ENCODE measurements at places on chromosomes 11 and 22.

DNA sequence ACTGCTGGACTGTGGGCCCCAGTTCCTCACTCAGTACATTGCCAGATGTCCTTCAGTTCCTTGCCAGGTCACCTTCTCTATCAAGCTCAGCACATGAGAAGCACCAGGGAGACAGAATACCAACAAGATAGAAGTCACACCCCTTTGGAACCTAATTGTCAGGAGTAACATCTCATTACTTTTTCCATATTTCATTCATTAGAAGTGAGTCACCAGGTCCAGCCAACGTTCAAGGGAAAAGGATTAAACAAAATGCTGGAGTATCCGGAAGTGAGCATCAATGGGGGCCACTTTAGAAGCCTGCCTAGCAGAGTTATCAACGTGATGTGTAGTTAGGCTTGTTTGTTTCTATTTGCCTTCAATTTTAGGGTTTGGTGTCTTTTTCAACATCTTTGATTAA is 569.3 kb downstream of the MIAT start:
- no peak for ATAC-seq

GRCh38 chr22:40176921-40177737 is 596 bp upstream of the TNRC6B start:
- ATAC-seq = peak; percentile 69

DNA sequence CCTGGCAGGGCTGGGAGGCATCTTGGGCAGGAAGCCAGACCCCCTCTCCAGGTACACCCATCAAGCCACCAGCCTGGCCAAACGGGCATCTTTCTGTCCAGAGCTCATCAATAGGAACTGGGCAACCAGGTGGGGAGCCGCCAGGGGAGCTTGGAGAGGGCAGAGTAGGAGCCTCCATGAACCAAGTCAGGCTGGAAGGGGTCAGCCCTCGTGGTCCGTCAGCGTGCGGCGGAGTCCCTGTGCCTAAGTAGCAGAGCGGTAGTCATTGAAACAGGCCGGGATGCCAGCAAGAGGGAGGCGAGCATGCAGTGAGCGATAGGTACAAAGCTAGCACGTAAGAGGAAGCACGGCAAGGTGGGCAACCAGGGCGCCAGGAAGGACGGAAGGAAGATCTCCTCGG is 1.7 kb downstream of the RTL6 start:
- no peak for ATAC-seq

DNA sequence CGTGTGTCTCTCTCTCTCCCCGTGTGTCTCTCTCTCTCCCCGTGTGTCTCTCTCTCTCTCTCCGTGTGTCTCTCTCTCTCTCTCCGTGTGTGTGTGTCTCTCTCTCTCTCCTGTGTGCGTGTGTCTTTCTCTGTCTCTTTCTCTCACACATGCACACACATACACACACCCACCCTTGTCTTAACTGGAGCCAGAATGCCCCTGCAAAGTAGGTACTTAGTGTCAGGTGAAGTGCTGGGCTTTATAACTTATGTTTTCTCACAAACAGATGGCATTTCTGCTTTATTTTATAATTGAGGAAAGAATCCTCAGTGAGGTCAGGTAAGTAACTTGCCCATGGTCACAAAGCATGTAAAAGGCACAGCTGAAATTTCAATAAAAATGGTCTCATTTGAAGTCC is 106.0 kb downstream of the CSNK2A3 start:
- ATAC-seq = no peak

DNA sequence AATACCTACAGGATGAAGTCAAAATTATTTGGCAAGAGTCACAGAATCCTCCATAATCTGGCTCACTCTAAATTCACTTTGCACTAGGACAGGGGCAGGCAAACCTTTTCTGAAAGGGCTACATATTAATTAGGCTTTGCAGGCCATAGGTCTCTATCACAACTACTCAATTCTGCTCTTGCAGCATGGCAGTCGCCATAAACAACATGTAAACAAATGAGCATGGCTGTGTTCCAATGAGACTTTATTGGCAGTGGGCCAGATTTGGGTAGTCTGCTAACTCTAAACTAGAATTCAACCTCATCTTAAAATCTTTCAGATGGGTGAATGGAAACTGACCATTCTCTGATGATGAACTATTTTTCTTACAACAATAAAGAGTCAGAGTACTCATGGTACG is 5.8 kb downstream of the THRSP start:
- no peak for ATAC-seq

- no peak for ATAC-seq
Observed at GRCh38 chr11:110432713-110433392, 3.1 kb downstream of the FDX1 start.

DNA sequence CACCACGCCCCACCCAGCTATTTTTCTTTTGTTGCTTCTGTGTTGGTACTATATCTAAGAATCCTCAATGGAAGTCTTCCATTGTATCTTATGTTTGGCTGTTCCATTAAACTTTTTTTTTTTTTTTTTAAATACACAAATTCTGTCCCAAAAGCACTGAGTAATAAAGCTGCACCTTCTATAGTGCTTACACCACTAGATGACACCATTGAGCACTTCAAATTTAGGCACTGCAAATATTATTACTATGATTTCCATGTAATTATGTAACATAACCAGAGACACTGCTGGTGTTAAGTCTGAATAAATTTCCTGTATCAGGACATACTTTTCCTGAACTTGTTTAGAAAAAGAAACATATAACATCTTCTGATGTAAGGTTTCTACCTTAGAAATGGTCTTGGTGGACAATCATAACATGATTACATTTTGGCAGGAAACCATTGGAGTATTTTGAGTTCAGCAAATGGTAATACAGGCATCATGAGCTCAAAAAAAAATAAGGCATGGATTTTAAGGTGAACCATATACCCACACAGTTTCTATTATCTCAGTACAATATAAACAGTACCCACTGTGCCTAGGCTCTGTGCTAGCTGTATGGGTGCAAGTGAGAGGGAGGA is 110.5 kb downstream of the ATG16L2 start:
- ATAC-seq = no peak

GRCh38 chr11:9060700-9061111 is 30.7 kb downstream of the SCUBE2 start:
- ATAC-seq = peak; percentile 88

GRCh38 chr22:49042877-49043859 is 784.5 kb downstream of the BRD1 start:
- ATAC-seq = no peak

GRCh38 chr22:33909075-33909458 is 11.2 kb downstream of the LARGE1 start:
- no peak for ATAC-seq

DNA sequence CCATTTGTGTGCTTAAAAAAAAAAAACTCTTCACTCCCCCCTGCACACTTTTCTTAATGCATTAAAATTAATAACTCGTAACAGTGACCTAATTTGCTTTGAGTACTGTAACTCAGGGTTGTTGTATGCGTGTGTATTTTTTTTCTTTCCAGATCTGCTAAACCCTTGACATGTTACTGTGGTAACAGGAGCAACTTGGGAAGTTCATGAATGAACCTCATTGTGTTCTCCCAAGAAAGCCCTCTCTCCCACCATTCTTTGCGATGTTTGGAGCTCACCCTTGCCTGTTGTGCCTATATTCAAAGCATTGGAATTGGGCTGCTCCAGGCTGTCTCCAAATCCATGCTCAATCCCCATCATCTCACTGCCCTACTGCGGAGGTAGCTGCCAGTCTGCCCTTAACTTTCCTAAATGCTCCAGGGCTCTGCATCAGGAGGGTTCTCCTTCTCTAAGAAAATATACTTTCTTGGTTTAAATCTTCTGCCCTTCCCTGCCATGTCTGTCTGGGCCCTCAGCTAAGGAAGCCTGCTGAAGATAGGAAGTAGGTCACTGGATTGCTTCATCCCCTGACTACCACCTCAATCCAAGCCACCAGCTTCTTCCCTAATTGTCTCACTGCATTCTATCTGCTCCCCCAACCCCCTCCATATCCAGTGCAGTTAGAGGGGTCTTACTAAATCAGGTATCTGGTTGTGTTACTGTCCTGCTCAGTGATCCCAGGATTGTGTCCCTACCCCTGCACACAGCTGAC is 70.3 kb downstream of the KIRREL3 start:
- no peak for ATAC-seq

DNA sequence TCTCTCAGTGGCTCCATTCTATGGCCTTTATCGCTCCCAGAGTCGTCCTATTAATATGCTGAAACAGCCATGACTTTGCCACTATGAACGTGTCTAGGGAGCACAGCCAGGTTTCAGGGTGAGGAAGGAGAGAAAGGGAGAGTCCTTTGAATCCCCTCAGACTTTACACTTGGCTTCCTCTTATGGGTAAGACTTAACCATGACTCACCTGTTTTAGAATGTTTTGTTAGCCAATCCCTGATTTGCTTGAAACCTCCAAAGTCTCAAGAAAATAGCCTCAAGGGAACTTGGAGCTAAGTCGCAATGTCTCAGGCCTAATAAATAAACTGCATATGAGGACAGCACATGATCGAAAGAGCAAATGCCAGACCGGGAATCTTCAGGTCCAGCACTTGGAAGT is 131.2 kb upstream of the RCN1 start:
- no peak for ATAC-seq

DNA sequence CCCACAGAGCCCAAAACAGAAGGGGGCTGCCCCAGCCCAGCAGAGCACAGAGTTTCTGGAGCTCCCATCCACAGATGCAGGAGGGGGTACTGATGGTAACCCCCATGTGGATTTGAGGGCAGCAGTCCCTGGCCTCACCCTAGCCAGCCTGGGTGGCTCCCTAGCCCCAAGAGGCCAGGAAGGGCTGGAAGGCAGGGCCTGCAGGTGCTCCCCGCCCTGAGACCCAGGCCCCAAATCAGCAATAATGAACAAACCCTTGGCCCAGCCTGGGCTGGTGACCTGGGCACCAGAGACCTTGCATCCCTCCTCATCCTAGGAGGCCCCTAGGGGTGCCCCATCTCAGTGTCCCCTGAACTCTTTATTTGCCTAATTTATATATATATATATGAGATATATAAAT is 61.6 kb downstream of the MORC2 start:
- ATAC-seq = no peak

DNA sequence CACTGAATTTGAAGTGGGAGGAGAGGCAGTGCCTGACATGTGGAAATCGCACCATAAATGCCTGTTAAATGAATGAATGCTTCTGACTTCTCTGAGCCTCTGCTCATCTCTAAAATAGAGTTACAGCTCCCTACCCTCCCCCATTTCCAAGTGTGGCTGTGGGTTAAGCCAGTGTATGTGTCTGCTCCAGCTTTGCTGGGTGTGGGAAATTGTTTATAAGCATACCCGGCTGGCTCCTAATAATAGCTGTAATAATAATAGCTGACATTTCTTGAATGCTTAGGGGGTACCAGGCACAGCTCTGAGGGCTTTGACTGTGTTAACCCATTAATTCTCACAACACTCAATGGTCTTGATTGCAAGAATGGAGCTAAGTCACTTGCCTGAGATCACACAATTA is 7.0 kb upstream of the FCHSD2 start:
- ATAC-seq = no peak

- peak; percentile 55 for ATAC-seq
Observed at GRCh38 chr11:3916962-3917361, 61.5 kb downstream of the STIM1 start.

DNA sequence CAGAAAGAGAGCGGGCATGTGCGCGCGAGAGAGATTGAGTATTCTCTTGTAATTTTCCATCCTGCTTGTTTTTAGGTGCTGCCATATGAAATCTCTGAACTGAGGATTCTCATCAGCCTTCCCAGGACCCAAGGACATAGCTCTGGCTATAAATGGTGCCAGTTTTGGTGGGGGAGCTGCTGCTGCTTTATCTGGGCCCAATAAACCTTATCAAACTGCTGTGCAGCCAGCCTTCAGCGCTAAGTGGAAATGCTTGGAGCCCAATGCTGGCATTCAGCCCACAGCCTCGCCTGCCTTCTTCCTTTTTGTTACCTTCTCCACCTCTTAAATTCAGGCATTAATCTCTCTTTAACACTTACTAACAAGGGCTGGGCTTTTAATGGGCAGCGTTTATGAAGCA is 2.4 kb upstream of the ZBTB16 start:
- ATAC-seq = no peak

DNA sequence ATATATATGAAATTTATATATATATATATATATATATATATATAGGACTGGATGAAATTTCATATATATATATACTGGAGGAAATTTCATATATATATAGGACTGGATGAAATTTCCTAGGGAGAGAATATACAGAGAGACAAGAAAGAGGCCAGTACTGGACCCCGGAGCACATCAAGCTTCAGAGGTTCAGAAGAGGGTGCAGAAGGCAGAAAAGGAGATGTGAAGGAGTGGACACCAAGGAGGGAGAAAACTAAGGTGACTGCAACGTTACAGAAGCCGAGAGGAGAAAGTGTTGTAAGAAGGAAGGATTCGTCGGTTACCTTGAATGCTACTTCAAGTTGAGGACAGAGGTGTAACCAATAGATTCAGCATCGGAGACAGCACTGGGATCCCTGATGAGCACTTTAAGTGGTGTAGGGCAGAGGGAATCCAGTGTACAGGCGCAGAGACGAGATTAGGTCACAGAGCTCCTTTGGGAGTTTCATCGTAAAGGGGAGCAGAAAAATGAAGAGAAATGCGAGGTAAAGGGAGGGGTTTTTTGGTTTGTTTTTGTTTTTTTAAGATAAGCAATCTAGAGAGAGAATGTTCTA is 8.5 kb upstream of the TPH1 start:
- no peak for ATAC-seq

DNA sequence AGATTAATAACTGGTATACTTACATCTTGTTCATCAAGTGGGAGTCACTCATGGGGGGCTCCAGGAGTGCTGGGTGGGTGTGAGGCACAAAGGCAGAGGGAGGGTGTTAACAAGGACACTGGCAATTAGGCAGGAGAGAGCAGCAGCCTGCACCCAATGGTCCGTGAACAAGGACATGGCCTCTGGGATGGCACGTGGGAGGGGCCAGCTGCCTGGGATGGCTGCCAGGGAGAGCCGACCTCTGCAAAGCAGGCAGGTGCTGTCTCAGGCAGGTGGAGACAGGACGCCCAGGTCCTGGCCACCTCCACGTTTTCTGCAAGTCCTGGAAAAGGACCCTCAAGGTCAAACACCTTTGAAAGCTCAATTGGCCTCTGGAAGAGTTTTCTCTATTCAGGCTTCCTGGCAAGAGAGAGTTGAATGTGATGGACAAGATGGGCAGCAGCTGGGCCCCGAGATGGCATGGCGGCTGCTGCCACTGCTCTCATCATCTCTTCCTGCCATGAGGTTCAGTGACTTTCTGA is 257.1 kb downstream of the BUD13 start:
- no peak for ATAC-seq

GRCh38 chr11:68444566-68444965 is 16.0 kb upstream of the PPP6R3 start:
- no peak for ATAC-seq

GRCh38 chr11:93614173-93614722 is 47.2 kb upstream of the CEP295 start:
- ATAC-seq = peak; percentile 24

- no peak for ATAC-seq
Observed at GRCh38 chr22:22847241-22847640, 40.4 kb upstream of the IGLL5 start.
